ENCODE measurements at places on chromosomes 7 and 10.

- DNase-seq, result no peak
Observed at GRCh38 chr10:33365871-33366411, 31.5 kb upstream of the NRP1 start.

GRCh38 chr10:102065561-102066398, 631 bp downstream of the HPS6 start:
- DNase-seq, result no peak

GRCh38 chr10:104234934-104235333, 2.8 kb upstream of the CFAP43 start:
- DNase-seq, result no peak

GRCh38 chr10:116450861-116451260, 23.2 kb downstream of the PNLIPRP3 start:
- no peak for DNase-seq

GRCh38 chr10:73926152-73926764, 15.3 kb downstream of the PLAU start:
- no peak for DNase-seq

- DNase-seq, result no peak
Observed at GRCh38 chr10:546971-547590, 142.4 kb downstream of the DIP2C start.

- DNase-seq, result no peak
Observed at GRCh38 chr10:30529373-30529998, 95.5 kb downstream of the MAP3K8 start.

DNA sequence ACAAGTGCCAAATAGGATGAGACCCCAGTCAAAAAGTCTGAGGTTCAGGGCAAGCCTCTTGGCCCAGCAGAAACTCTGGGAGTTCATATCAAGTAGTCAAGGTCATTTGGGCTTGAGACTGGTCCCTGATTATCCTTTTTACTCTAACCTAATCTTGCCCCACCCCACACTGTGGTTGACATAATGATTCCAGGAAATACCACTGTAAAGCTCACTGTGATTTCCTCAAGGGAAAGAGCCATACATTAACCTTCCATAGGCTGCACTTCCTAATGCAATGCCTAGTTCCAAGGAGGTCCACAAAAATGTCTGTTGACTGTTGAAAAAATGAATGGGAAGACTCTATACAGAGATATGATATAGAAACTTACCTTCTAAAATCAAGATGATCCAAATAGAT, 52.9 kb upstream of the CHCHD3 start:
- no peak for DNase-seq

DNA sequence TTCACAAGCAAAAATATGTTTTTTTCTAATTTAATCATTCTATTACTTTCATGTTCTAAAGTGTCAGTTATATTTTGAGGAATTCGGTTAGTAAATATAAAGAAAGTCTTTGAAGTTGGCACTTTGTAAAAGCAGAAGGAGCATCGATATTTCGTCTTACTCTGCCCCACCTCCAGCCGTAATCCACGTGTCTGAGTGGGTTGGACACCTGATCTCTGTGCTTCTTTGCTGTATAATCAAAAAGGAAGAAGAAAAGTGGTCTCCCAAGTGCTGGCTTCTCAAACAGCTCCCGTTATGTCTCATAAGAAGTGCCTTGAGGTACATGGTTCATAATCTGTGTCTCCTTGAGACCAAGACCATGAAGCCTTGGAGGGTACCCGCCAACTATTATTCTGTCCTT, 19.8 kb downstream of the PRKAR2B start:
- no peak for DNase-seq

GRCh38 chr10:33244354-33244967, 90.0 kb downstream of the NRP1 start:
- DNase-seq, result no peak

DNA sequence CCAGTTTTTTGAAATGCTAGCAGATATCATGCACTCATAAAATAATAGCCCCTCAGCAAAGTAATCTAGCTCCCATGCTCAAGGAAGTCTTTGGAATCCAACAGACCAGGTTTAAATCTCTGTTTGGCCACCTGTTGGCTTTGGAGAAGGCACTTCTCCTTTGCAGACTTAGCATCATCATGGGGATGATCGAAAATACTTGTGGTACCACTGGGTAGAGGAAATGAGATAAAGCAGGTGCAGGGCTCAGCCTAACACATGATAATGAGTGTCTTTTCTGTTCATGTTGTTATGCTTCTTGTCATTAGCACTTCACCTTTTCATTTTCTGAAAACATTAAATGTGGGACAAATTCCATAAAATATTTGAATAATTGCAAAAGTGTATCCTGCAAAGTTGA, 67.4 kb downstream of the LRRC18 start:
- DNase-seq, result no peak

DNA sequence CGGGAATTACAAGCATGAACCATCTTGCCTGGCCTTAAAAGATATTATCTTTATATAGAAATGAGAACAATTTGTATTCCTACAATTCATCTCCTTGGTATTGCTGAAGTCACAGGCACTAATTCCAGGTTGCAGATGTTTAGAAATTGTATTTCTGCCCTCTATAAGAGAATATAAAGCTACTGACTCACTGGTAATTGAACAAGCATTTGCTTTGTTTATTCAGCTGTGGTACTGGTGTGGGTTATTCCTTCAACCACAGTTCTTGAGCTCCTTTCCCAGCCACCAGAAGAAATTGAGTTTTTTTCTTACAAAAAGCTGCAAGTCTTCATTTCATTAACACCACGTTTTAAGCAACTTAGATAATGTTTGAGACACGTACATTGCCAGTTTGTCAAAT, 29.0 kb upstream of the MPP7 start:
- DNase-seq, result no peak

DNA sequence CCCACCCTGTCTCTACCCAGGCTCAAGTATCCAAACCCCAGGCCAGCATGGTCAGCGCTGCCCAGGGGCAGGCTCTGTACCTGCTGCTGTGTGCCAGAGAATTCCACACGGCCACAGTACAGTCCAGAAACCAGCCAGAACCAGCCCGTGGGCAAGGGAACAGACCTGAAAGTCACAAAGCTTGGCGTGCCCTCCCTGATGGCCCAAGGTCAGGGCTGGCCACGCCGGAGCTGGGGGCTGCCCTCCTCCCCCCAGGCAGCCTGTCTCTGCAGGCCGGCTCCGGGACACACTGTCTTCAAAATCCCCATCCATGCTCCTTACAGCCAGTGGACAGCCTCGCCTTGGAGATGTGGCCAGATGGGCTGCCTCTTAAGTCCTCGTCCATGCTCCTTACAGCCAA, 78.4 kb downstream of the CTBP2 start:
- no peak for DNase-seq

- peak; percentile 61 for DNase-seq
Observed at GRCh38 chr7:158837790-158838637, 8.7 kb upstream of the ESYT2 start.

- DNase-seq, result no peak
Observed at GRCh38 chr7:131279044-131279443, 48.6 kb upstream of the MKLN1 start.

DNA sequence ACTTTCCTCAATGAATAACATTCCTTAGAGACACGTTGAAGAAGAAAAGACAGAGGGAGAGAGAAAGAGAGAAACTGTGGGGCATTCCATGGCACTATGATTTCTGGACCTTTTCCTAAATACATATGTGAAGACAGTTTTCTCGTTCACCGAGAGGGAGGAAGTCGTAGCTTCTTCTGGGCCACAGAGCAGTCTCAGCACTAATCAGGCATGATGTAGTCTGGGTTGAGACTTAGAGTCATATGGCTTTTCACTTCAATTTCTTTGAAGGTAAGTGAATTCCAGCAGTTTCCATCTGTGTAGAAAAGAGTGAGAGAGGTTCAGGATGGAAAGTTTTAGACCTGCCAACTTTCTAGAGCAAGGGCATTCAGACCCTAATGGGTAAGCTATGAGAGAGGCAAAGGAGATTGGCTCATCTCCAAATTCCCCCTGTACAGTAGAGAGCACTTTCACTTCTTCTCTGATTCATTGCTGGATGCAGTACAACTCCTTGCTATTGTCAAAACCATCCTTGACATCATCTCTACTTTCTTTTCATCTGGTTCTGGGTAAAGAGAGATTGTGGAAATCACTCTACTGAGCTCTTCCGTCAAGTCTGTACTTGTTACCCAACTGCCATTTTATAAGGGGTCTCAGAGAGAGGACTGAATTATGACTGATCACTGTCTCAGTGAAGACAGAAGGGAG, 31.5 kb upstream of the OR9A4 start:
- no peak for DNase-seq

DNA sequence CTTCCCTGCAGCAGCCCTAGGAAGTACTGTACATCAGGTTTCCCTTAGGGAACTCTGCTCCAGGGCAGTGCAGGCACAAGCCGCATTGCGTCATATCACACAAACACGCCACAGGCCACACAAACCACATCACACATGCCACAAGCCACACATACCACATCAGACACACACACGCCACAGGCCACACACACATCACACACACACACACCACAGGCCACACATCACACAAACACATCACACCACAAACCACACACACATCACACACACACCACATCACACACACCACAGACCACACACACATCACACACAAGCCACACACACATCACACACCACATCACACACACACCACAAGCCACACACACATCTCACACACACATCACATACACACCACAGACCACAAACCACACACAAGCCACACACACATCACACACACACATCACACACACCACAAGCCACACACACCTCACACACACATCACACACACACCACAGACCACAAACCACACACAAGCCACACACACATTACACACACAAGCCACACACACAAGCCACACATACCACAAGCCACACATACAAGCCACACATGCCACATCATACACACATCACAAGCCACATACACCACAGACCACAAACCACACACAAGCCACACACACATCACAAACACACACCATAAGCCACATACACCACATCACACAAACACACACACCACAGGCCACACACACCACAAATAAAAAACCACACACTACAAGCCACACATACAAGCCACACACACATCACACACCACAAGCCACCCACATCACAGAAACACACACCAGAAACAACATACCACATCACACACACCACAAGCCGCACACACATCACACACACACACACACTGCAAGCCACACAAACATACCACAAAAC, 53.4 kb downstream of the TMEM209 start:
- no peak for DNase-seq

GRCh38 chr7:44652535-44652934, 46.1 kb downstream of the OGDH start:
- no peak for DNase-seq

DNA sequence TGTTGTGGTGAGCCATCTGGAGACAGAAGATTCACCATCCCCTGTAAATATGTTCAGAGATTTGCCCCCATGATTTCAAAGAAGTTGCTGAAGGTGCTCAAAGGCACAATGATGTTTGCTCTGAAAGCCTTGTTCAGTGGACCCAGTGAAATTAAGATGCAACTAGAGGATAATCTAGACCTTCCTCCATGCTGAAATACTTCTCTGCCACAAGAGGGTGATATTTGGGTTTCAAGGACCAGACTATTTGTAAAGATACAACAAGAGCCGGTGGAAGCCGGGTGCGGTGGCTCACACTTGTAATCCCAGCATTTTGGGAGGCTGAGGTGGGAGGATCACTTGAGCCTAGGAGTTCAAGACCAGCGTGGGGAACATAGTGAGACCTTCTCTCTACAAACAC, 13.5 kb upstream of the MSRB2 start:
- no peak for DNase-seq

DNA sequence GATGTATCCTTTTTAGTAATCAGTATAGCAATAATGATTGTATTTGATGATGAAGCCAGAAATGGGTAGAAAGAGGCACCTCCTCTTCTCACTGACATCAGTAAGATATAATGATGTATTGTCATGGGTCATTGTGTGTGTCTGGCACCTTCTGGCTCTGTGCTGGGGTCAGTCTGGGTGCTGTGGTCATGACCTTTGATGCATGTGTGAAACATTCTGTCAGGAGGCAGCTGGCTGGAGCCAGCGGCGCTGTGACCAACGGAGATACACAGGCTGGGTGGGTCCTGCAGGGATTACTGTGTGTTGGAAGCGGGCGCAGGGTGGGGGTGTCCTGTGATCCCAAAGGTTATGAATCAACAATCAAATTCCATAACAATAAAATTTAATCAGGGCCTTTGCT, 35.2 kb downstream of the EEPD1 start:
- no peak for DNase-seq

- DNase-seq, result no peak
Observed at GRCh38 chr10:21399392-21400035, 126.0 kb downstream of the SKIDA1 start.

- DNase-seq, result no peak
Observed at GRCh38 chr7:128790315-128791041, 1.3 kb upstream of the CCDC136 start.

GRCh38 chr10:75926763-75927162, 495.3 kb downstream of the LRMDA start:
- no peak for DNase-seq

DNA sequence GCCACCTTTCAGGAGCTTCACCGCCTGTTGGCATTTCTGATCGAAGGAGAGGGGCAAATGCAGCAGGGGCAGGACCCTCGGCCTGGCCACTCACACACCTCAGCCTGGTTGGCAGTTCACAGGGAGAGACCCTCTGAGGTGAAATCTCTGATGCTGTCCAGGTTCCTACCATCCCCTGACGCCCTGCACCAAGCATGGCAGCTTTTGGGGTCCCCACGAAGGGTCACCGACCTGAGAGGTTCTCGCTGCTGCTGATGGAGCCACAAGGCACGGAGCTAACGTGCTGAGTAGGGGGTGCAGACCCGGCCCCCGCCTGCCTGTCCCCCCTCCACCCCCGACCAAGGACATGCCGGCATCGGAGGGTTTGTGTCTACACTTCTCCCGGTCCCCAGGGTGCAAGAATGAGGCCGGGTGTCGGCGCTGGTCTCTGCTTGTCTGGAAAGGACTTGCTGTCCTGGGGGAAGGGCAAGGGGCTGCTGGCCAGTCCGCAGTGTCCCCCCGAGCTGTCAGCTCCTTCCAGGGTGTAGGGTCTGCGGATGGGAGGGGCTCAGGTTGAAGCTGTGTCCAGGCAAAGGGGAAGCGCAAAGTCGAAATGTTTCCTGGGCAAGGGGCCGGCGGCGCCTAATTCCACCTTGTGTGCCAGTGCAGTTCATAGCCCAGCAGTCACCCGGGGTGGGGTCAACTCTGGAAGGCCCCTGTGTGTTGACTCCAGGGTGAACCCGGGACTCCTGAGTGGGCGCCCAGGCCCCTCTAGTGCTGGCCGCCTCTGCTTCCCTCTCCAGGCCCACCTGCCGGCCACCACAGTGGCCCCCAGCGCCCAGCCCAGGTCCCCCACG, 132.6 kb downstream of the DNAJB6 start:
- no peak for DNase-seq

DNA sequence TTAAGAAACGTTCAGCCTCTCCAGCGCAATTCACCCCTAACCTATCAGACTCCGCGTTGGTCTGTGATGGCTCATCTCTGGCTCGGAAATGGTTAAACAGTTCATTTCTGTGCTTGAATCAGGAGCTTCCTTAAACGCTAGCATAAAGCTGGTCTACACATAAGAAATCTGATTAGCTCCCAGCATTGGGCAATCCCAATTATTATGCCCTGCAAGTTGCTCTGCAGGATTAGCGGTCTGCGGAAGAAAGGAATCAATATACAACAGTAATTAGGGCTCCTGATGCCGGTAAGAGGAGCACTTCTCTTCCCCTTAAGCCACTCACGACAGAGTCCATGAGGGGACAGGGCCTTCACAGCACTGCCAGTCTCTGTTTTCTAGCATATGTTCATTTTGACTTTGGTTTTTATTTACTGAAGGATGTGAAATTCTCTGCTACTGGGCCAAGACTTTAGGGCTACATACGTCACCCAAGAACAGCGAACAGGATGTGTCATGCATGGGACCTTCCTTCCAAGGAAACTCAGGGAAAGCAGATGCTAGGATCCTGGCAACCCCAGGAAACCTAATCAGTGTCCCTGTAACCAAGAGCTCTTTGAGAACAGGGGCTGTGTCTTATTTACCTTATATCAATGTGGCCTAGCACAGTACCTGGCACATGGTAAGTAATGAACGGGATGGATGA, 324.4 kb downstream of the KCNMA1 start:
- no peak for DNase-seq
